Activated effector memory CD4-positive, alpha-beta T cell treated with anti-CD3 and anti-CD28 coated beads, Interleukin-2, amount 50 U/mL, for 16 hours (primary cell): ENCODE measurements at places on chromosomes 3 and 15.
A peak's percentile ranks its signal among the peaks of the same experiment; 100 is the strongest.

DNA sequence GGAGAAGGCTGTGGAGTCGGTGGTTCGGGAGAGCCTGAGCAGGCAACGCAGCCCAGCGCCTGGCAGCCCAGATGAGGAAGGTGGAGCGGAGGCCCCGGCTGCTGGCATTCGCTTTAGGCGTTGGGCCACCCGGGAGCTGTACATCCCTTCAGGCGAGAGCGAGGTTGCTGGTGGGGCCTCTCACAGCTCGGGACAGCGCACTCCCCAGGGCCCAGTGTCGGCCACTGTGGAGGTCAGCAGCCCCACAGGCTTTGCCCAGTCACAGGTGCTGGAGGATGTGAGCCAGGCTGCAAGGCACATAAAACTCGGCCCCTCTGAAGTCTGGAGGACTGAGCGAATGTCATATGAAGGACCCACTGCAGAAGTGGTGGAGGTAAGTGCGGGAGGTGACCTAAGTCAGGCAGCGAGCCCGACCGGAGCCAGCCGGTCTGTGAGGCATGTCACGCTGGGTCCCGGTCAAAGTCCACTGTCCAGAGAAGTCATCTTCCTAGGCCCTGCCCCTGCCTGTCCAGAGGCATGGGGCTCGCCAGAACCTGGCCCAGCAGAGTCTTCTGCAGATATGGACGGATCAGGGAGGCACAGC lies 26.7 kb downstream of the SYNM start:
- peak; percentile 58 for DNase-seq

- DNase-seq, result no peak
Observed at GRCh38 chr15:96181873-96182301, 148.6 kb upstream of the NR2F2 start.

- DNase-seq, result no peak
Observed at GRCh38 chr15:66043264-66043663, 174.0 kb downstream of the RAB11A start.

DNA sequence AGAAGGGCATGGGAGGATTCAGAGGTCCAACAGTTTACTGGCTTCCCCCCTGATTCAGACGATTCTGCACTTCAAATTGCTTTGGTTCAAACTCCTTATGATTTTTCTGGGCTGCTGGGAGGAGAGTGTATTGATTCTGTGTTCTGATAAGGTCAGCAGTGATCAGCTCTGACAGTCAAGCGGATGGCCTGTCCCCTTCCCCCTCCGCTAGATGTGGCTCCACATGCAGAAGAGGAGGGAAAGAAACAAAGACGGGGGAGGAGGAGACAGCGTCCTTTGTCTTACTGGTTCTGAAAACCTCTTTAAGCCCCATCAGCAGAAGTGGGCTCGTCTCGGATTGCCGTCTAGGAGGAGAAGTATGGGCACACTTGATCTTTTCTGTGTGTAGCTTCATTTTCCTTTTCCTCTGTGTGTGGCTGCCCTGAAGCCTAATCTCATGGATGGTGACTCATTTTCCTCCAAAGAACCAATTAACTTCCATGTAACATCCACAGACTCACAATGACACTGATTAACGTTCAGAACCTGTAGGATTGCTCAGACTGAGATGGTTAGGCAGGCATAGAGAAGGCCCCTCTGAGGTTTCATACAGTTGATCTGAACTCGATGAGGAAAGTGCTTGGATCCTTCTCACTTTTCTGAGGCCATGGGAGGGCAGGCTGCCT lies 162.4 kb upstream of the PPP2R3A start:
- DNase-seq, result no peak

DNA sequence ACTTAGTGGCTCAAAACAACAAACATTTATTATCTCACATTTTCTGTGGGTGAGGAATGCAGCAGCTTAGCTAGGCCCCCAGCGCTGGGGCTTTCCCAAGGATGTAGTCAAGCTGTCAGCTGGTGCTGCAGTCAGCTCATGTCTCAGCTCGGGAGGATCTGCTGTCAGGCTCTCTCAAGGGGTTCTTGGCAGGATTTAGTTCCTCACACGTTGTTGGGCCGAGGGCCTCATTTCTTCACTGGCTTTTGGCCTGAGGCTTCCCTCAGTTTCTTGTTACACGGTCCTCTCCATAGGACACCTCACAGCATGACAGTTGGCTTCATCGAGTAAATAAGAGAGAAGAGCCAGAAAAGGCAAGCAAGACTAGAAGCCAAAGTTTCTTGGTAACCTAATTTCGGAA lies 13.7 kb upstream of the U2SURP start:
- no peak for DNase-seq

DNA sequence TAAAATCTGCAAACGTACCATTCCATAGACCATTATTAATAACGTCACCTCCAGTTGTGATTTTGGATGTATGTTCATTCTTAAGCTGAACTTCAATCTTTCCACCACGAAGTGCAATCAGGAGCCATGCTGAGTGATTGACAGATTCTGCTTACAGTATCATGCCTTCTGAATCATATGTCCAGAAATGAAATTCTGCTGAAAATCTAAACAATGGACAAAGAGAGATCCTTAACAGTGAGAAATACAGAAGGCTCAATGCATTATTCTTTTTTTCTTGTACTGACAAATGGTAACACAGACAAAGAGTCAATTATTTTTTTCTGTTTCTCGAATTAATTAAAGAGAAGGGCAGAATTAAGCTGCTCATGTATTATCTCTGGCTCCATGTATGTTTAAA lies 1114.5 kb downstream of the EPHA3 start:
- DNase-seq, result no peak

GRCh38 chr3:65627062-65627461 lies 411.7 kb downstream of the MAGI1 start:
- no peak for DNase-seq

GRCh38 chr3:70179111-70179510 lies 133.3 kb downstream of the MDFIC2 start:
- no peak for DNase-seq

- DNase-seq, result no peak
Observed at GRCh38 chr15:78313383-78313782, 14.0 kb upstream of the SKIC8 start.

- no peak for DNase-seq
Observed at GRCh38 chr3:154176036-154176435, 54.8 kb downstream of the ARHGEF26 start.
